Natural killer cell (primary cell): ENCODE measurements at places on chromosomes 4 and X. TPM values are rescaled to one million over a fixed set of nuclear protein-coding genes. Genes with fewer than 3 reads are reported as not detected.
A peak's percentile ranks its signal among the peaks of the same experiment; 100 is the strongest.

DNA sequence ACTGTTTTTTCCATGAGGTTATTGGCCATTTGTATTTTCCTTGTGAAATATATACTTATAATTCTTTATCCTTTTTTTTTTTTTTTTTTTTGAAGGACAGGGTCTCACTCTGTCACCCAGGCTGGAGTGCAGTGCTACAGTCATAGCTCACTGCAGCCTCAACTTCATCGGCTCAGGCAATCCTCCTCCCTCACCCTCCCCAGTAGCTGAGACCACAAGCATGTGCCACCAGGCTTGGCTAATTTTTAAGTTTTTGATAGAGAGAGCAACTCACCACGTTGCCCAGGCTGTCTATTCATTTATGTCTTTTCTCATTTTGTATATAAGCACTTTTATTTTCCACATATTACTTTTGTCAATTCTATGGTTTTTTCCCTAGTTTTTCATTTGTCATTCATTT lies 16.8 kb downstream of the RBPJ start:
- DNase-seq: no peak

Gene H2BW2
- total RNA-seq: 0.18 TPM

- no peak for DNase-seq
These were observed 313.0 kb downstream of the AFF2 start for GRCh38 chrX:148813422-148813821.

- DNase-seq: no peak
These were observed 188.4 kb downstream of the SHROOM3 start for GRCh38 chr4:76623217-76624045.

DNA sequence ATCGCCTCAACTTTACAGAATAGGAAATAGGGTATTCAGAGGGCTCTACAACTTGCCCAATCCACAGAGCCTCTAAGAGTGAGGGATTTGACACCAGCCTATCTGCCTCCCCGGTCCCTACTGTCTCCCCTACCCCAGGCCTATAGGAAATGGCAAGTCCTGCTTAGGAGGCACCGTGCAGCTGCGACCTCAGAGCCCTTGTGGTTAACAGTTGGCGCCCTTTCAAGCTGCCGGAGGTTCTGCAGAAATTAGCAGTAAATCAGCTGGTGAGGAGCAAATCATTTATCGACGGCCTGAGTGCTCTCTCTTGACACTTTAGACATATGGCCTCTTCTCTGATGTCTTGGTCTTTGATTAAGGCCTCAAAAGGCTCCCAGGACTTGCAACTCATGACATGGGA lies 96.9 kb downstream of the CLNK start:
- DNase-seq: peak; percentile 39

DNA sequence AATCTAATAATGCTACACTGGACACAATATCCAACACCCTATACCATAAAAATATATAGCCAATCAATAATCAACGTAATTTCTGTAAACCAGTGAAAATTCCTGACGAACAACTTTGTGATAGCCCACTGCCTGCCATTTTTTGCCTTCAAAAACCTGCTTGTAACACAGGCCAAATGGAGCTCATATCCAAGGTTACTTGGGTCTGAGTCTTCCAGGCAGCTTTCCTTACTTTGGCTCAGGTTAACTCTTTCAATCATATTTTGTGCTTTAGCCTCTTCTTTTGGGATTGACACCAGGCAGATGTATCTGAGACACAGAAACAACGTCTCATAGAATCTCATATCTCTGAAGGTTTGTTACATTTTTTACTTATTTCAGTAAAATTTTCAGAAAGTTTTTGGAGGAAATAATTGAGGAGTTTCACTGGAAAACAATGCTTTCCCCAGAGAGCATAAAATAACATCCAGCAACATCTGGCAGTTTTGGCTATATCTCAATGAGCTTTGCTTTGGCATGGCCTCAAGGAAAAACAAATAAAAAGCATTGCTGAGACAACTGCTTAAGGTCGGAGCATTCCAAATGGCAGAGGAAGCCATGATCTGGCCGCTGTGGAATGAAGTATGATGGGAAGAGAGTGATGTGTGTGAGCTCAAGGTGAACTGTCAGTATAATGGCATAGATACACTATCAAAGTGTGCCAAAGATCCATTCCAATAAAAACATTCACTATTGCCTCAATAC lies 162.9 kb upstream of the SPIN4 start:
- DNase-seq: no peak

Gene HTR2C
- not detected for total RNA-seq

- DNase-seq: no peak
These were observed 71.7 kb upstream of the DRD5 start for GRCh38 chr4:9709724-9710123.

DNA sequence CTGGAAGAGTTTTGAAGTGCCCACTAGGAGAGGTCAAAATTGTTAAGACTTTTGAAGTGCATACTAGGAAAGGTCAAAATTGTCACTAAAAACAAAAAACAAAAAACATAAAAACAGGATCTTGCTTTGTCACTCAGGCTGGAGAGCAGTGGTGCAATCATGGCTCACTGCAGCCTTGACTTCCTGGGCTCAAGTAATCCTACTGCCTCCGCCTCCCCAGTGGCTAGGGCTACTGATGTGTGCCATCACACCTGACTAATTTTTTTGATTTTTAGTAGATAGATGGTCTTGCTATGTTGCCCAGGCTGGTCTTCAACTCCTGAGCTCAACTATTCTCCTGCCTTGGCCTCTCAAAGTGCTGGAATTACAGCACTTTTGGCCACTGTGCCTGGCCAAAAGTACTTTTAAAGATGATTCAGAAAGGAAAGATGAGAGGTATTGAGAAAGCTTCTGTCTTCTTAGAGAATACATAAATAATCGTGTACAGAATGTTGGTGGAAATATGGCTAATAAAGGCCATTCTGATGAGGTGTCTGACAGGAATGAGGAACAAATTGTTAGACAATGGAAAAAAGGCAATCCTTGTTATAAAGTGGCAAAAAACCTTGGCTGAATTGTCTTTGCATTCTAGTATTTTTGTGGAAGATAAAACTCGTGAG lies 43.3 kb upstream of the STX18 start:
- no peak for DNase-seq
